ENCODE measurements at places on chromosomes 7 and 10.
A peak's percentile ranks its signal among the peaks of the same experiment; 100 is the strongest.

- DNase-seq, result no peak
Measured at GRCh38 chr7:16098058-16098457, 323.3 kb downstream of the CRPPA start.

- DNase-seq, result peak; percentile 52
Measured at GRCh38 chr10:3774814-3775695, 10.0 kb downstream of the KLF6 start.

GRCh38 chr10:107834706-107835105 is 670.2 kb upstream of the SORCS1 start:
- DNase-seq, result no peak

GRCh38 chr7:93117852-93118530 is at the start of gene SAMD9:
TSS of gene SAMD9 (minus strand) at chr7:93117979. CDS start at chr7:93106097, 11,882 bp downstream.
- DNase-seq, result no peak

Measured in activated CD8-positive, alpha-beta memory T cell treated with anti-CD3 and anti-CD28 coated beads, Interleukin-2, amount 50 U/mL, for 48 hours (primary cell).